ENCODE measurements at places on chromosomes 7 and 10.

DNA sequence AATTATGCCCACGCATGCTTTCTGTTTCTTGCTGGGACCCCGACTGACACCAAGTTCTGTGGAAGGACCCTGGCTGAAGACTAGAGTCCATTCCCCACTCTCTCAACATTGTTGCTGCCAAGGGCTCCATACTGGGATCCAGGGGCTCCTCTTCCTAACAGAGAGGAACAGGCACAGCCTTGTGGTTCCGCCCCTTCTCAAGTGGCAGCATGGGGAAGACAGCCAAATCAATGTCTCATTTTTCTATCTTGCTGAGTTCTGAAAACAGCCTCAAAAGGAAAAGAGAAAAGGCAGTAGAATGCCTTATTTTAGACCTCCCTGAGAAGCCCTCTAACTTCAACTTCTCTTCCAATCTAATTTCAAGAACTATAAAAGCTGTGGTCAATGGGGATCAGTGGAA, 23.7 kb upstream of the LAMB1 start:
- DNase-seq: no peak

GRCh38 chr10:124681091-124681490, 63.1 kb downstream of the FAM53B start:
- no peak for DNase-seq

DNA sequence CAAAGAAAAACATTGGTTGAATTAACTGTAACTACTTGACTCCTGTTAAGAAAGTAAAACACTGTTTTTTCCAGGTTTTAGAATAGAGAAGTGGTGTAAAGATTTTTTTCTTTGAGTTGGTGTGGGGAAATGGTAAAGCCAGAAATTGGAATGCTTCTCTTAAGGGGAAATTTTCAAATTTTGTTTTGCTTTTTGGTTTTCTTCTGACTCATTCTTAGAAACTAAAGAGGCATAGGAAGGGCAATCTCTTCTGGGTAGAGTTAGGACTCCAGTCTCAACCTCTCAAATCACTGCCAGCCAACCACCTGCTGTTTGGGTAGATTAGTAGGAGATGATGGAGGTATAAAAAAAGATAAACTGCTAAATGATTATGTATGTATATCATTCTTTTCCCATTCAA, 47.7 kb upstream of the STRIP2 start:
- no peak for DNase-seq

GRCh38 chr10:8511026-8511425, 456.5 kb downstream of the GATA3 start:
- DNase-seq: no peak

DNA sequence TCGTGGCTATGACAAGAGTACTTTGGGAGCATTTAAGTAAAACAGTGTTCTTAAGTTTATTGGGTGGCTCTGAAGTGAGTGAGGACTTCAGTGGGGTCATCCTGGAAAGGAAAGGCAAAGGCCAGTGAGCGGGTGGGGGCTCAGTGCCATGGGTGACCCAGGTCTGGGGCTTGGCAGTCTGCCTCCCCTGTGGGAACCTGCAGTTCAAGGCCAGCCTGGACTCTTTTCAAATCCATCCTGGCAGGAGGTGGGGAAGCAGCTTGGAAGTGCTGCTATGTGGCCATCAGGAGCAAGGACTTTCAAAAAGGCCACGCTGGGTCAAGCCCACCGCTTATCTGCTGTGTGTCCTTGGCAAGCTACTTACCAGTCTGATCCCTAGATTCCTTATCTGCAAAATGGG, 148.9 kb upstream of the NPS start:
- DNase-seq: no peak

All from OCI-LY7 (cell line).